ENCODE measurements at places on chromosomes 7 and 10. TPM values are rescaled to one million over a fixed set of nuclear protein-coding genes. Genes with fewer than 3 reads are reported as not detected.

- peak; percentile 63 for DNase-seq
Measured at GRCh38 chr10:124911124-124912067, 30.5 kb upstream of the ZRANB1 start.

The MMD2 gene
- total RNA-seq, result 5.2 TPM

- DNase-seq, result no peak
Measured at GRCh38 chr10:62073429-62073828, 171.9 kb downstream of the ARID5B start.

DNA sequence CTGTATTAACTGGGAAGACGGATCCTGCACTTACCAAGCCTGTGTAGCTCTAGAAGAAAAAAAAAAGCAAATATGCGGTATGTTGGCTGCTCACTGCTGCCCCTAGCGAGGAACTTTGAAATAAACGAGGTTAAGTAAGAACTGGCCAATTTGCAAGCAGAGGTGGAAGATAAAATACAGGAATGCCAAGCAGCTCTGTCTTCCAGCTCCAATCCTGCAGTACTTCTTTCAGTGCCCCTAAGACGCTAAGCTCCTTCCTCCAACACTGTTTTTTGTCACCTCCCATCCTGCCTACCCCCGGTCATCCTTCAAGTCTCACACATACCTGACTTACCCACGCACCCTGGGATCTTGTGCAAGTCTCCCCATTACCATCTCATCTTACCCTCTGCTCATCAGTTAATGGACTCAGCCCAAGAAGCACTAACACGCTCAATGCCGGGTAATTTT is 809 bp downstream of the C10orf143 start:
- DNase-seq, result peak; percentile 70

GRCh38 chr7:15407910-15408309 is 153.9 kb downstream of the AGMO start:
- DNase-seq, result no peak

The AGBL3 gene
- 6.9 TPM for total RNA-seq

DNA sequence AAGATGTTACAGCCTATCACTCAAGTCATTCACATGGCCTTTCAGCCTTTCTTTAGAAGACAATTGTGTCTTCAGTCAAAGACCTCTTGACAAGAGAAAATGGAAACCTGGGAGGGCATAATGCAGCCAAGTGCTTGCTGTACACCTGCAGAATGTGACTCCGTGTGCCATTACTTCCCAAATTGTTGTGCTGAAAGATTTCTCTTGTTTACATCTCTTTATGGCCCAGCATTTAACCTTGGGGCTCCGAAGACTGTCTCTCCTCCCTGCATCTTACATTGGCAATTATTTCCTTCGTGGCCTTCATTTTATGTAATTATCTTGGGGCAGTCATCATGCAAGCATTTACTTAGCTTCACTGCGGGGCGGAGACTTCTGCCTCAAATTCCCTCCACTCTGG is 287.0 kb downstream of the TCF7L2 start:
- DNase-seq, result no peak

DNA sequence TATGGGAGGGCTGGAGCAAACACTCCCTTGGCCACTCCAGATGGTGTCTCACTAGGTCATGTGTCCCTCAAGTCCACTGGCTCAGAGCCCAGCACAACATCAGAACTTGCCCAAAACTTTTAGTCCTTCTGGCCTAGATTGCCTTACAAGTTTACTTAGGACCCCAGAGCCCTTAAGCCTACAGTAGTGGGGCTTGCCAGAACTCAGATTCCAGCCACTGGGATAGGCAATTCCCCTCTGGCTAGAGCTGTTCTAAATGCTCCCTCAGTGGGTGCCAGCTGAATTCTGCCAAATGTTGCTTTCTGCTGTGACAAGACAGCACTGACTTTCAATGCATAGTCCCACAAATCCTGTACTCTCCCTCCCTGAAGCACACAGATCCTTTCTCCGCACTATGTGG is 331.1 kb downstream of the HTR7 start:
- DNase-seq, result no peak
